ENCODE measurements at places on chromosomes 1 and 21.

DNA sequence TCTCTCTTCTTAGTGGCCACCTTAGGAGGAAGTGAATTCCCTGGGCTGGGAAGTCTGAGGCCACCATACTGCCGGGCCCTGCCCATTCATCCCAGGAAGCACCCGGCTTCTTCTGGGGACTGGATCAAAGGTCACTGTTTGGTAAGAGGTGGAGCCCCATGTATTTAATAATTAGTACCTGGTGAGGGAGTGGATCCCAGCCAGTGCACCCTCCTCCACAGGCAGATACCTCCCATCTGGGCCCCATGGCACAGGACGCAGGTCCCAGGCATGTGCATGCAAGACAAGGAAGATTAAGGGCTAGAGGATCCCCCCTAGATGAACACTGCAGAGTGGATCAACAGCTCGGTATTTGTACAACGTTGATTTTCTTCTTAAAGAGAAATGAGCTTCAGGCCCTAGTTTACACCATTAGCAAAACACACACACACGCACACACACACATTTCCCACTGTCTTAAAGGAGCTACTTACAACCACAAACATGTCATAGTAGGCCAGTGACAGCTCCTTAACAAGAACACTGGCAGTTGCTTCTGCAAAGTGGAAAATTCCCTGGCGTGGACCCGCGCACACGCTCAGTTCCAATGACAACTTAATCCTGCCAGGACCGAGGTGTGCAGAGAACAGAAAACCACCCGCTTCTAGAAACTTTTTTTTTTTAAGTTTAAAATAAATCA, 90.7 kb downstream of the MRPL37 start:
- H3K27me3 ChIP-seq = no peaks in the 10 kb centered on the region
- no peaks in the 10 kb centered on the region for H3K36me3 ChIP-seq
- H3K27ac ChIP-seq = no peak overlapping the region
- H3K4me1 ChIP-seq = peaks cover 3% of the 10 kb centered on the region
- no peak for DNase-seq

DNA sequence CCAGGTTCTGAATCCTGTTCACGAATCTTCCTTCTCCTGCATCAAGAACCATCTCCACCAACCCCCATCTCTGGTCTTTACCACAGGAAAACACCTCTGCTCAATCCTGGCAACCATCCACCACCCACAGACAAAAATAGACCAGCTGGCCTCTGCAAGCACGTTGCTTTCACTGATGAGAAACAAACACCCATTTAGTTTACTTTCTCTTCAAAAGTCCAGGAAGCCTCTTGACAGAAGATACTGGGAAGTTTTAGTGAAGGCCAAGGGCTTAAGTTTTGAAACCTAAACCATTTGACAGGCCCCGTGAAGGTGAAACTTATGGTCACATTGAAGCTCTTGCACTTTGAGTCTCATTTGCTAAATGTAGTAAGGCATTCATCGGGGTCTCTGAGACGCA, 122.6 kb upstream of the PPP2R5A start:
- no peaks in the 10 kb centered on the region for H3K36me3 ChIP-seq
- no peak overlapping the region for H3K27ac ChIP-seq
- no peaks in the 10 kb centered on the region for H3K4me1 ChIP-seq
- DNase-seq = no peak
- no peaks in the 10 kb centered on the region for H3K27me3 ChIP-seq
- H3K4me3 ChIP-seq = no peak overlapping the region

- H3K27ac ChIP-seq = no peak overlapping the region
- H3K36me3 ChIP-seq = no peaks in the 10 kb centered on the region
- no peak overlapping the region for H3K4me3 ChIP-seq
- H3K27me3 ChIP-seq = no peaks in the 10 kb centered on the region
- no peak for DNase-seq
Observed at GRCh38 chr1:231028682-231029081, 11.4 kb downstream of the FAM89A start.

- H3K27ac ChIP-seq = no peak overlapping the region
- DNase-seq = no peak
- H3K4me3 ChIP-seq = no peak overlapping the region
- H3K4me1 ChIP-seq = no peaks in the 10 kb centered on the region
- no peaks in the 10 kb centered on the region for H3K36me3 ChIP-seq
- no peaks in the 10 kb centered on the region for H3K27me3 ChIP-seq
Observed at GRCh38 chr1:29756901-29757725, 520.8 kb downstream of the PTPRU start.

DNA sequence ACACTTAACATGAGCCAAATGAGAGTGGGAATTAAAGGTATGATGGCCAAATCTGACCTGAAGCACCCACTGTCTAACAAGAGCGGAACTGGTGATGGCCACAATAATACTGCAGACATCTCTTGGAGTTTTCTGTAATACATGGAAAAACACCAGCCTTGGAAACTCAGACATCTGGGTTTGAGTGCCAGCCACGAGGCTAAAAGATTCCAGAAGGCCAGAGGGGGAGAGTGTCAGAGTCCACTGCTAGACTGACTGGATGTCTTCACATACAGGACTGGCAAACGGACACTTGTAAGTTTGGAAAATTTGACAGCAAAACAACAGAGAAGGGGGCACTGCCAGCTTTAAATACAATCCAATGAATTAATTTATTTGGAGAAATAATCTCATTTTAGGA, 175.1 kb downstream of the ADSS2 start:
- H3K4me3 ChIP-seq = no peak overlapping the region
- no peaks in the 10 kb centered on the region for H3K4me1 ChIP-seq
- no peak for DNase-seq
- H3K36me3 ChIP-seq = no peaks in the 10 kb centered on the region

DNA sequence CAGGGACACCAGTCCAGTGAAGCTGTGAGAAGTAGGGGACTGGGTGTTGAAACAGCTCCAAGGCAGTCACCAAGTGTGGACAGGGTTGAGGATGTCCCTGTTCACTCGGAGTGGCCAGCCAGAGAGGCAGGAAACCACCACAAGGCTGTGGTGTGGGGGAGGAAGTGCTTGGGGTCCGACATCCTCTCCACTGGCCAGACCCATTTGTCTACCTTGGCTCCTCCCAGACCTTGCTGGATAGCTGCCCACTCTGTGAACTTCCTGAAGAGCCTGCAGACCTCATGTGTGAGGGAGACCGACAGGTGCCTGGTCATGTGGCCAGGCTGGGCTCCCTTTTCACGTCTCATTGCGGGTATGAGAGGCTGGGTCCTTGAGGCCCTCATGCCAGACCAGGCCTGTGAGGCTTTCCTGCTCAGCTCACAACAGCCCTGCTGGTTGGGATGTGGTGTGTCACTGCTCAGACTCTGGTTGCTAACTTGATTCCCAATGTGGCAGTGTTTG, 21.8 kb downstream of the CYP4B1 start:
- no peak overlapping the region for H3K27ac ChIP-seq
- DNase-seq = no peak
- no peaks in the 10 kb centered on the region for H3K36me3 ChIP-seq

DNA sequence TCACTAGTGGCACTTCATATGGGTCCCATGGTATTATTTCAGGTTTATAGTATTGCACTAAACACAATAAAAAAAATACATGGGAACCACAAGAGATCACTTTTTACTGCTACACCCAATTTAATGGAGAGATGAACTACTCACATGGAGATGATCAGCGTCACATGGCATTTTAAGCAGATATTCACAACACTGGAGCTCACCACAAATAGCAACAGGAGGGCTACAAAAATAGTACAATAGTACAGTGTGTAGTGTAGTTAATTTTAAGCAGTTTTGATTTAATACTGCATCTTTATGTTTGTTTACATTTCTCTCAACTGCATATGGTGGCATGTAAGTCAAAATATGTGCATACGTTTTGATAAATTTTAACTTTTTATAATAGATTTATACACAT, 31.0 kb downstream of the SNX7 start:
- H3K4me3 ChIP-seq = no peak overlapping the region
- H3K27ac ChIP-seq = no peak overlapping the region
- no peaks in the 10 kb centered on the region for H3K4me1 ChIP-seq
- DNase-seq = no peak

- no peaks in the 10 kb centered on the region for H3K4me1 ChIP-seq
- no peak overlapping the region for H3K27ac ChIP-seq
- no peaks in the 10 kb centered on the region for H3K27me3 ChIP-seq
Observed at GRCh38 chr1:163049296-163049695, 19.9 kb upstream of the RGS4 start.

- H3K4me3 ChIP-seq = no peak overlapping the region
- no peaks in the 10 kb centered on the region for H3K27me3 ChIP-seq
- H3K27ac ChIP-seq = no peak overlapping the region
- H3K4me1 ChIP-seq = peaks cover 12% of the 10 kb centered on the region
- DNase-seq = no peak
- H3K36me3 ChIP-seq = peaks cover 6% of the 10 kb centered on the region
Observed at GRCh38 chr21:32389337-32390015, 3.3 kb downstream of the URB1 start.

GRCh38 chr1:179126338-179127060, 44.6 kb downstream of the TOR3A start:
- H3K27ac ChIP-seq = no peak overlapping the region
- no peaks in the 10 kb centered on the region for H3K36me3 ChIP-seq
- no peaks in the 10 kb centered on the region for H3K27me3 ChIP-seq
- DNase-seq = no peak
- H3K4me3 ChIP-seq = no peak overlapping the region

GRCh38 chr1:95954585-95954984, 720.6 kb downstream of the RWDD3 start:
- no peaks in the 10 kb centered on the region for H3K36me3 ChIP-seq
- DNase-seq = no peak
- no peak overlapping the region for H3K27ac ChIP-seq
- no peak overlapping the region for H3K4me3 ChIP-seq
- no peaks in the 10 kb centered on the region for H3K27me3 ChIP-seq
- no peaks in the 10 kb centered on the region for H3K4me1 ChIP-seq

DNA sequence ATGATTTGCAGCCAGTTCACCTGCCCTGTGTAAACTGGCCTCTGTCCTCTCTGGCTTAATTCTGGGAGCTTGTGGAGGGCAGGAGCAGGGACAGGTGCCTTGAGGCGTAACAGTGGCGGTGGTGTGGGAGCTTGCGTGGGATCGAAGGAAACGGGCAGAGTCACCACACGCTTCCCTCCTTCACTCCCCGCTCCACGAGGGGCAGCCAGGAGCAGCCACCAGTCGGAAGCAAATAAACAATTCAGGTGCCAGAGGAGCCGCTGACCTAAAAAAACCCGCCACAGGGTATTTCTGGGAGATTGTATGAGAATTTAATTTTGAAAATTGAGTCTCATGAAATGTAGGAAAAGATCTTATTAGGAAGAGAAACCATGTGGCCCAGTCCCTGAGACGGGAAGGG, 26.0 kb downstream of the FAAP20 start:
- no peaks in the 10 kb centered on the region for H3K27me3 ChIP-seq
- H3K36me3 ChIP-seq = no peaks in the 10 kb centered on the region
- H3K4me1 ChIP-seq = no peaks in the 10 kb centered on the region
- H3K4me3 ChIP-seq = no peak overlapping the region
- DNase-seq = no peak
- no peak overlapping the region for H3K27ac ChIP-seq

DNA sequence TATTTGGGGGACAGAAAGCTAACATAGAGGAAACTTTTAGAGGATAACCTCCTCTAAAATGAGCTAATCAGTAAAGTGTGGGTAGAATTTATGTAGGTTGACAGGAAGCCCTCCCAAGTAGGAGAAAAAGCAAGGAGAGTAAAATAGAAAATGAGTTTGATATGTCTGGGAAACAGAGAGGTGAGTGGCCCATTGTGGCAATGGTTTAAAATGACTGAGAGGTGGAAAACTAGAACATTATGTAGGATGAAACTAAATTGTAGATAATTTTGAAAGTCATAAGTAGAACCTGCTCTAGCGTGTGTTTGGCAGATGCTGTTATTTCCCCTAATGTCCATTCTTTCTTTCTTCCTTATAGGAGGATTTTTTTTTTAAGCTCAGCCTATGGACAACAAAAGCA, 8.5 kb upstream of the LPGAT1 start:
- DNase-seq = no peak
- no peak overlapping the region for H3K27ac ChIP-seq
- H3K4me3 ChIP-seq = no peak overlapping the region
- no peaks in the 10 kb centered on the region for H3K36me3 ChIP-seq
- no peaks in the 10 kb centered on the region for H3K27me3 ChIP-seq

- DNase-seq = no peak
- H3K36me3 ChIP-seq = no peaks in the 10 kb centered on the region
- H3K27me3 ChIP-seq = no peaks in the 10 kb centered on the region
- no peak overlapping the region for H3K4me3 ChIP-seq
Observed at GRCh38 chr1:51656374-51656773, 39.5 kb downstream of the OSBPL9 start.

GRCh38 chr1:176950736-176951324, 213.7 kb downstream of the ASTN1 start:
- no peaks in the 10 kb centered on the region for H3K4me1 ChIP-seq
- DNase-seq = no peak
- 0 out of 2 replicates have a peak, but pooled peaks cover 2% of the 10 kb centered on the region for H3K27me3 ChIP-seq

GRCh38 chr21:42222821-42223390, 4.0 kb downstream of the ABCG1 start:
- no peak overlapping the region for H3K27ac ChIP-seq
- H3K36me3 ChIP-seq = no peaks in the 10 kb centered on the region
- H3K4me3 ChIP-seq = no peak overlapping the region
- H3K4me1 ChIP-seq = no peaks in the 10 kb centered on the region
- no peak for DNase-seq

DNA sequence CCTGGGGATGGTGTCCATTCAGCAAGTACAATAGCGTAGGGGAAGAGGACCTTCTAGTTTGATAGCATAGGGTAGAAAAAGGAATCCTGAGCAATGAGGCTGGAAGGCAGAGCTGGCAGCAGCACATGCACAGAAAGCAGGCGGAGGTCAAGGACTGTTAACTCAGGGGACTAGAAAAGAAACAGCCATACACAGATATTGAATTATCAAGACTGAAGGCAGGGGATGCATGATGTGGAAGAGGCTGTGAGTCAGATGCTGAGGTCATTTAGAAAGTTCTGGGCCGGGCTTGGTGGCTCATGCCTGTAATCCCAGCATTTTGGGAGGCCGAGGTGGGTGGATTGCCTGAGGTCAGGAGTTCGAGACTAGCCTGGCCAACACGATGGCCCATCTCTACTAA, 65.6 kb downstream of the OPTC start:
- no peak overlapping the region for H3K27ac ChIP-seq
- H3K4me1 ChIP-seq = no peaks in the 10 kb centered on the region
- H3K4me3 ChIP-seq = no peak overlapping the region
- no peaks in the 10 kb centered on the region for H3K27me3 ChIP-seq

GRCh38 chr1:921011-921837, 2.5 kb upstream of the SAMD11 start:
- peaks cover 72% of the 10 kb centered on the region for H3K4me1 ChIP-seq
- DNase-seq = no peak
- peak overlapping the region; percentile 24 for H3K4me3 ChIP-seq
- H3K36me3 ChIP-seq = no peaks in the 10 kb centered on the region
- peak overlapping the region; percentile 86 for H3K27ac ChIP-seq

GRCh38 chr1:154546264-154547063, 12.0 kb downstream of the UBE2Q1 start:
- H3K27me3 ChIP-seq = no peaks in the 10 kb centered on the region
- peaks cover 7% of the 10 kb centered on the region for H3K36me3 ChIP-seq
- no peak overlapping the region for H3K4me3 ChIP-seq
- H3K27ac ChIP-seq = no peak overlapping the region
- peaks cover 17% of the 10 kb centered on the region for H3K4me1 ChIP-seq
